Cardiac fibroblast (primary cell): ENCODE measurements at places on chromosomes 6 and 20.

GRCh38 chr6:64429926-64430325 is 794.3 kb downstream of the PHF3 start:
- DNase-seq, result no peak

- DNase-seq, result no peak
Observed at GRCh38 chr6:3663081-3663480, 88.4 kb downstream of the PXDC1 start.

DNA sequence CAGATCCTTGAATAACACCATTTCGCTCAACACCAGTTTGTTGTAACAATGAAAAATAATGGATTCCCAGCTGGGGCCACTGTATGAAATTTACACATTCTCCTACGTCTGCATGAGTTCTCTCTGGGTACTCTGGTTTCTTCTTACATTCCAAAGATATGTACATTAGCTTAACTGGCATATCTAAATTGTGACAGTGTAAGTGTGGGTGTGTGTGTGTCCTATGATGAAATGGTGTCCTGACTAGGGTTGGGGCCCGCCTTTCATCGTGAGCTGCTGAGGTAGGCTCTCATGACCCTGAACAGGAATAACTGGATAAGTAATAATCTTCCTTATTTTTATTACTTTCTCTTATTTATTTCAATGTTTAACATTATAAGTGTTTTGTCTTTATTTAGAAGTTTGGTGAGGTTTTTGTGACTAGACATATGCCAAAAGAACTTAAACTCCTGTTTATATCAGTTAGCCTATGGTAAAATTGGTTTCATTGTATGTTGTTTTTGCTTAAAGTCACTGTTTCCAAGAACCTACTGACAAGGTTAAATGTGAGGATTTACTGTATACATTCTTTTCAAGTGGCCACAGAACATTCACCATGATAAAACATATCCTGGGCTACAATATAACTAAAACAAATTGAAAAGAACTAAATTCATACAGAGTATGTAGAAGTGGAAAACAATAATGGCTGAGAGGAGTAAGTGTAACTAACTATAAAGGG is 42.4 kb downstream of the RBL1 start:
- DNase-seq, result peak; percentile 7

- no peak for DNase-seq
Observed at GRCh38 chr6:11140056-11140455, 28.5 kb upstream of the ERVFRD-1 start.
